ENCODE measurements at places on chromosomes 1 and 21.
A peak's percentile ranks its signal among the peaks of the same experiment; 100 is the strongest.

DNA sequence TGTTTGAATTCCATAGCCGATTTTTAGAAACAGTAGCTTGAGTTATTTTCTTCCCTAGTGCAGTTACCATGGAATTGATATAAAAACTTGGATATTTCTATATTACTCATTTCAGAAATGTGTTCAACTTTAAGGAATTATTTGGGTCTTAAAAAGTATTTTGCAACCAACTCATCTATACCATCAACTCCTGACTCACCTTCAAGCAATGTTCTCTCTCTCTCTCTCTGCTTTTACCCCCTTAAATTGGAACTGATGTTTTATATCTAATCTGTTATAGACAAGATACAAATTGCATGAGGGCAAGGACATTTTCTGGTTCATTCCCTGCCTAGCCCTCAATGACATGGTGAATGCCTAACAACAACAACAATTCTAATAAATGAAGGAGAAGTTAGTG lies 214.7 kb upstream of the NRIP1 start:
- no peak for DNase-seq

DNA sequence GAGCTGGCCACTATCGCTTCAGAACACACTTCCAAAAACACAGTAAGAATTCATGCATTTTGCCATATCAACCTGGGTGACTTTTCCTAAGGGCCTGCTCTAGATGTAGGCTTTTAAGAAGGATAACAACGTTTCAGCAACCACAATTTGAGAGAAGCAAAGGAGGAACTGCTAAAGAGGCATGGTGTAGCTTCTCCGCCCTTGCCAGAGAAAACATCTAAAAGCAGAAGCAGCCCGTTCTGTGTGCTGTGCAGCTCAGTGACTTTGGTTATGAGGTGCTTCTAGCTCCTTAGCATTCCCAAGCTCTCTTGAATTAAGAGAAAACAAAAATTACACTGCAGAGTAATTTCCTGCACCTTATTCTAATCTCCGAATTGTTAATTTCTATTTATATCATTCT lies 2.7 kb downstream of the PER3 start:
- no peak for DNase-seq

GRCh38 chr1:214550013-214550856 lies 1.2 kb downstream of the PTPN14 start:
- no peak for DNase-seq

- no peak for DNase-seq
Observed at GRCh38 chr1:160177667-160178066, 12.7 kb upstream of the CASQ1 start.

GRCh38 chr1:177620636-177621190 lies 349.1 kb downstream of the SEC16B start:
- no peak for DNase-seq

GRCh38 chr1:26158908-26159742 lies at the start of gene FAM110D:
Gene FAM110D (plus strand): TSS chr1:26159079. CDS start chr1:26161292, 2,213 bp downstream.
- no peak for DNase-seq

- no peak for DNase-seq
Observed at GRCh38 chr1:77342745-77343144, 60.9 kb downstream of the AK5 start.

GRCh38 chr1:215608646-215609045 lies 41.5 kb downstream of the KCTD3 start:
- DNase-seq = no peak

GRCh38 chr1:9129266-9130041 lies 552 bp upstream of the GPR157 start:
- peak; percentile 73 for DNase-seq

DNA sequence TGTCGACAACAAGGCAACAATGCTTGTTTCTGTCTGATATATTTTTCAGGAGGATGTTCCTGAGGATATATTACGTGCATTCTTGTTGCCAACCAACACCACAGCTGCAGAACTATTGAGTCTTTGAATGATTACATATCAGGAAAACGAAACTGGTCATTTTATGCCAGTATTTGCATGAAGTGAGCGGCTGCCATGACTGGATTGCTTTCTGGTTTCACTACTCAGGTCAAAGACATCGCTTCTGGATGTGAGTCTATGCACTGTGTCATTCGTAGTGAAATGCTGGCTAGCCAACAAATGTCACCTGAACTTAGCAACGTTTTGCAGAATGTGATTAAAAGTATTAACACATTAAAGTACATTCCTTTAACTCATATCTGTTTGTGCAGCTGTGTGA lies 35.8 kb upstream of the OLFM3 start:
- DNase-seq = no peak

DNA sequence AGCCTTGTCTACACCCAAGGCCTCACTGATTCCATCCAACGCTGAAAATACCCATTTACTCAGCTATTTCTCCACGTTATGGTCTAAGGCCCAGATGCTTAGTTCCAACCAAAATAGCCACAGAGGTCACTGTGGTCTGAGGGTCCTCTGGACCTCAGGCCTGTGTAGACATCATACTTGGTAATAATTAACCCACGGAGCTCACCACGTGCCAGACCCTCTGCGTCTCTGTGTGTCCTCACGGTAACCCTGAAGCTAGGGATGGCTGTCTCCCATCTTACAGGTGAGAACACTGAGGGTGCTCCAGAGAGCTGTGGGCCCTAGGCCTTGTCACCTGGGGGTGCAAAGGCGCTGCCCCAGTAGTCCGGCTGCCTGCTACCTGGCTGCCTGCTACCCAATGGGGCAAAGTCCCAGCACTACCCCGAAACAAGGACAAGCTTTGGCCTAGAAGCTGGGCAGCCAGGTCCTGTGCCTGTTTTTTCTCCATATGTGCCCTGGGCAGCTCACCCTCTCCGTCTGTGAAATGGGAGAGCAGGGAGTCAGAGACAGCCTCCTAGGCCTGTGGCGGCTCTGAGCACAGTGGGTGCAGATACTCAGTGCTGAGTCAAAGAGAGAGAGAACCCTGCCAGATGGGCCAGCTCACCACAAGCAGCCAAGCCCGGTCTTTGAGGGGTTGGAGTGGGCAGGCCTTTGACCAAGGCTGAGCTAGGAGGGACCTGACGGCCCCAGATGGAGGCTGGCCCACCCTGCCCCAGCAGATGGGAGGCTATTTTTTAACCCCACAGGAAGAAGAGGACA lies 17.0 kb upstream of the RUNX3 start:
- DNase-seq = no peak

- no peak for DNase-seq
Observed at GRCh38 chr1:66143651-66144050, 351.0 kb downstream of the PDE4B start.

- DNase-seq = no peak
Observed at GRCh38 chr1:29329022-29329775, 92.9 kb downstream of the PTPRU start.

DNA sequence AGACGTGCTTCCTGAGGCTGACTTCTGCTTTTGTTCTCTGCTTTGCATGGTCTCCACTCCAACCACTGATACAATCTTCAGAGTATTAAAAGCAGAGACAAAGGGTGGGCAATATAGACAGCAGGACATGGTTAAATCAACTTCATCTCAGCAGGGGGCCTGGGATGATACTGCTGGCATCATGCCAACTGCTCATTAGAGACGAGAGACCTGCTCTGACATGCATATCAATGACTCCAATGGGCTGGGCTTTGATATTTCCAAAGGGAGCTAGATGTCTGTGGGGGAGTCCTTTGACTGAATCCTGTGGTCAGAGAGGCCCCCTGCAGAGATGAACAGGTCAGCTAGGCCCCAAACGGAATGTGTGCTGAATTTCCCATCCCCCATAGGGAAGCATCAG lies 106.6 kb downstream of the ACTL8 start:
- DNase-seq = no peak

GRCh38 chr1:235851939-235852338 lies 14.8 kb downstream of the LYST start:
- no peak for DNase-seq

DNA sequence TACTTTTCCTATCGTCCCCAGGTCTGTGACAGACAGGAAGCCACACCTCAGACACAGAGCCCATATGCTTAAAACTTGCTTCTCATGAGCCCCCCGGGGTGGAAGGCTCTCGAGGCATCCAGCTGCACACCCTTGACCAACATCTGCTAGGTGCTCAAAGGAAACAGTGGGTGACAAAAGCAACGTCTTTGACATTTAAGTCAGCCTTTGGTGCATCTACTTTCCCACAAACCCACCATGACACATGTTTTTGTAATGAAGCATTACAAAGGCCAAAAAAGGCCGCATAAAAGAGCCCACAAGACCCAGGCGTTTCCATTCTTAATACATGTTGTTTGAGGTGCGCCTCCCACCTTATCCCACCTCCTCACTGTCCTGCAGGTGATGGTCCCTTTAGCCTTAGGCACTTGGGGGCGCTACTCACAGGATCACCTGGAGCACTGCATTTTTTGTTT lies 11.8 kb upstream of the FASLG start:
- no peak for DNase-seq

Measured in stimulated activated CD4-positive, alpha-beta T cell treated with anti-CD3 and anti-CD28 coated beads, TNF-alpha, amount 100 ng/mL, for 1 hour (primary cell).